ENCODE measurements at places on chromosomes 6 and 20.

DNA sequence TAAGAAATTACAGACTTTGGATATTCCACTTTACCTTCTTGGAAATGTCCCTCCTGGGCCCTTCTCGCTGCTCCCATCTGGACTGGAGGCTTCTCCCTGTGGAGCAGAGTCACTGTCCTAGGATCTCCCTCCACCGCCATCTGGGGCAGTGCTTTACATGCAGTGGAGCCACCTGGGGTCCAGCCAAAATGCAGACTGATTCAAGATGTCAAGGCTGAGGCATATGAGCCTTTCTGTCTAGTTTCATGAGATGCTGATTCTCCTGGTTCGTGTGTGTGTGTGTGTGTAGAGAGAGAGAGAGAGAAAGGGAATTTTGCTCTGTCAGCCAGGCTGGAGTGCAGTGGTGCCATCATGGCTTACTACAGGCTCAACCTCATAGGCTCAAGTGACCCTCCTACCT is 14.9 kb downstream of the MICA start:
- no peak for DNase-seq

- DNase-seq = no peak
These were observed 17.4 kb upstream of the CD83 start for GRCh38 chr6:14100138-14100537.

DNA sequence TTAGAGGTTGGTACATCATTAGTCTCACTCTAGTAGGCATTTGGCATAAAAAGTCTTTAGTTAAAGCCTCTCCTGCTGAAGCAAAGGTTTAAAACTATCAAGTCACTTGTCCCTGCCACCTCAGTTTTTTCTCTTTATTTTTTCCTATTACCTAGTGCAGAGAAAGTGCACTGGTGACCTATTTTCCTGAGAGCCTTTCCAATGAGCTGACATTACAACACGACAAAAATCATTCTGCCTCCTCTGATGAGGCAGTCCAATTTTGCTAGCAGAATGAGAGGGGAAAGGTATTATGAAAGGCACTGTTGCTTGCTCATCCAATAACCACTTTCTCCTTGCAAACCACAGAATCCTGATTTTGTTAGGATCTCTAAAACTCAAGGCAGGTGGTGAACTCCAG is 73.3 kb upstream of the SGK1 start:
- DNase-seq = no peak

GRCh38 chr6:5401845-5402738 is 140.8 kb downstream of the FARS2 start:
- DNase-seq = peak; percentile 49

DNA sequence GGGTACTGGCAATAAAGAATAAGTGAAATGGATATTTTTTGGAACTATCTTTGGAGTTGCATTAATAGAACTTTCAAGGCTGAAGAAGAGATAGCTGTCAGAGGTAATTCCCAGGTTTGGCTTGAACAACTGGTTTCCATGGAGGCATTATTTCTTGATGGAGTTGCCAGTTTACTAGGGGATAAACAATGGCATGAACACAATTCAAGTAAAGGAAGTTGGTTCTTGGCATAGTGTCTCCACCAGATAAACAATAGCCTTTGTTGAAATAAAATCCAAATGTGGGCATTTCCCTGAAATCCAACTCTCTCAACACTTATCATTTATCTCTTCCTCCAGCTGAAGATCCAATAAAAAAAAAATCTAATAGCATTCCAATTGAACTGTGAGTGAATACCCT is 454.9 kb downstream of the C6orf118 start:
- DNase-seq = no peak

DNA sequence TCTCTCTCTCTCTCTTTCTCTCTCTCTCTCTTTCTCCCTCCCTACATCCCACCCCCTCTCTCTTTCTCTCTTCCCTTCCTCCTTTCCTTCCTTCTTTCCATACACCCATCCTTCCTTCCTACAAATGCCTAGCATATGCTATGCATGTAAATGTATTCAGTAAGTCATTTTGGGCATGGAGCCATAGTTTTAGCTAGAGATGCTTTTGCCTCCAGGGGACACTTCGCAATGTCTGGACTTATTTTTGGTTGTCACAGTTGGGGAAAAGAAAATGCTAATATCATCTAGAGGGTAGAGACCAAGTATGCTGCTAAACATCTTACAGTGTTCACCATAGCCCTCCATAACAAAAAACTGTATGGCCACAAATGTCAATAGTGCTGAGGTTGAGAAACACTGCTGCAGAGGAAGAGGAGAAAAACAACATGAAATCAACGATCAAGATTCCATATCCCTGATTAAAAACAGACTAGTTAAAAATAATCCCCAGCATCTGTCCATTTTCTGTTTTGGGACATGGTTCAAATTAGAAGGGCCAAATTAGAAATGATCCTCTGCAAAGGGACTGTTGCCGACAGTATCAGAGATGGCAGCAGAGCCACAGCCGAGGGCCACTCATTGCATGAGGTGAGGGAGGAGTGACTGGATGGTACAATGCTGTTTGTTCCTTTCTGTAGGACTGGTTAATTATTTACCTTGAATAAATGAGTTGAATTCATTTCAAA is 152.7 kb downstream of the SH3BGRL2 start:
- no peak for DNase-seq

DNA sequence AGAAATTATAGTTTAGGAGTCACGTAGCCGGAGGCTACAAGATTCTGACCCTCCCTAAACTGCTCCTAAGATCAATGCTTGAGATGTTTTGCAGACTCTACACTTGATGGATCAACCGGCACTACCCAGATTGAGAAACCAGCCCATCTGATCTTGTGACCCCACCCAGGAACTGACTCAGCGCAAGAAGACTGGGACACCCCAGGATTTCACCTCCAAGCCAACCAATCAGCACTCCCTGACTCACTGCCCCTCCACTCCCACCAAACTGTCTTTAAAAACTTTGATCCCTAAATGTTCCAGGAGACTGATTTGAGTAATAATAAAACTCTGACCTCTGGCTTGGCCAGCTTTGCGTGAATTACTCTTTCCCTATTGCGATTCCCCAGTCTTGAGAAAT is 99.8 kb downstream of the OPRM1 start:
- no peak for DNase-seq

DNA sequence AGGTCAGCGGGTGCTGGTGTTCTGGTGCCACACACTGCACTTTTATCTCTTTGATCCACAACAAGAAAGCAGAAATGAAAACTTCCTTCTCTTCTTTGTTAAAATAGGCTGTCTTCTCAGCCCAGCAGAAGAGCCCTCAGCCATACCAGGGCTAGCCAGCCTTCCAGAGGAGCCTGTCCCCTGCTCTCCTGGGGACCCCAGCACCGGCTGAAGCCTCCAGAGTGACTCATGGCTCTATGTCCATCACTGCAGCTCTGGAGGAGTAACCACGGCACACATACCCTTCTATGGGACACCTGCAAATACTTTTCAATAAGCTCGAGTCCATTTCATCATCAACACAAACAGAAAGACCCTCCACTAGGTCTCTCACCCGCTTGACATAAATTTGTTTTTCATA is 135.6 kb upstream of the CST7 start:
- DNase-seq = no peak

DNA sequence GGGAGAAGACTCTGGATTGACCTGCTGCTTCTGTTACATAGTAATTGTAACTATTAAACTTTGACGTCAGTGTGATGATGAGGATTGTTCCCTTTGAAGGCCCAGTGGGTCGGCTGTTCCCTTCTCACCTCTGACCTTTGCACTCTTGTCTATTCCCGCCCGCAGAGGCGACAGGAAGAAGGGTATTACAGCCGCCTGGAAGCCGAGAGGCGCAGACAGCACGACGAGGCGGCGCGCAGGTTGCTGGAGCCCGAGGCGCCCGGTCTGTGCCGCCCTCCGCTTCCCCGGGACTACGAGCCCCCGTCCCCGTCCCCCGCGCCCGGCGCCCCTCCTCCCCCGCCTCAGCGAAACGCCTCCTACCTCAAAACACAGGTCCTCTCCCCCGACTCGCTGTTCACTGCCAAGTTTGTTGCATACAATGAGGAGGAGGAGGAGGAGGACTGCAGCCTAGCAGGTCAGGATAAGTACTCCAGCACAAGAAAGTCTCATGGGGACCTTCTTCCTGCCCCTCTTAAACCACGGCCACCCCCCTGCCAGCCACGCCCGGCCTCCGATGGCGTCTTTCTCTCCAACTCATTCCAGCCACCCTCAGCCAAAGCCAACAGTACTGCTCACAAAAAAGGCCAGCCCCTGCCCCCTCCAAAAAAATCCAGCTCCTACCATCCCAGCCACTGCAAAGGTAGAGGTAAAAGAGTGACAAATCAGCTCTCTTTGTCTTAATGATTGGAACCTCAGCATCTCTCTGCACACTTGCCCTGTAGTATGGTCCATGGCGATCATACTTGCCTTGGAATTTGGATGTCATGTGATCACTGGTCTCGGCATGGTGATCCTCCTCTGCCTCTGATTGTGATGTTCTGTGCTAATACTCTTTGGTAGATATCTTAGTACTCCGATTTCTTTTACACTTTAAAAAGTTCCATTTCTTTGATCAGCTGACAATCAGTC is 31.6 kb upstream of the KIF25 start:
- no peak for DNase-seq

DNA sequence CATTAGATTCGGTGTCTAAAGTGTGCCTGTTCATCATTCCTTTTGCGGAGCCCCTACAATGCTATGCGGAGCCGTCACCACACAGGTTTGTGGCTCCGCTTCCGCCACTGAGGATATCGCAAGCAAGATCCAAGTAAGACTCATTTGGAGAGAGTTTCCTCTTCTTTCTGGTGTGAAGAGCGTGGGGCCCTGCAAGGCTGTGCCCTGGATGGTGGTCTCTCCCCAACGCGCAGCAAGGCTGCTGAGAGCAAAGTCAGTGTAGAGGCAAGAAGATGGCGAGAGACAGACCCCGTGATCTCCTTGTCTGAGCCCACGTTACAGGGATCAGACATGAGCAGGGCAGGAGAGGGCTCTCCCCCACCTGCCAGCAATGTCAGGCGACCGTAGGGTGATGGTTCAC is 96.3 kb upstream of the AFDN start:
- DNase-seq = no peak

Data from HAP-1 (cell line).